Central memory CD8-positive, alpha-beta T cell (primary cell): ENCODE measurements at places on chromosomes 5 and 9.

GRCh38 chr5:77168161-77168878, 42.2 kb upstream of the PDE8B start:
- H3K27me3 ChIP-seq = peaks cover 21% of the 10 kb centered on the region
- H3K4me3 ChIP-seq = no peak overlapping the region
- H3K27ac ChIP-seq = no peak overlapping the region

DNA sequence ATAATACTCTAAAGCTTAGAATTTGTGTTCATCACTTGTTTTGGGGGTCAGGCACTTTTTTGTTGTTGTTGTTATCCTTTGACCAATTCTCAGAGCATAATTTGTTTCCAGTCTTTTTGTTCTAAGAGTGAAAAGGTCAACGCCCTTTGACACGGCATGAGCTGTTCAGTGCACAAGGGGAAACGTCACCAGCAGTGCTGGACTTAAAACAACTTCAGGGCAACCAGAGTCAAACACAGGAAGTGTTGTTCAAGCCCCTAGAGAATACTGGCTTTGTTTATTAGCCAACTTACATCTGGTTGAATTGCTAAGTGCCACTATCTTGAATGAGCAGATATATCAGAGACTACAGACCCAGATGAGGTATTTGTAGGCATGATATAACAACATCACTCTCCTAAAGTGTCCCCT, 368.9 kb downstream of the TMEM161B start:
- H3K27me3 ChIP-seq = no peaks in the 10 kb centered on the region
- H3K4me3 ChIP-seq = no peak overlapping the region
- no peak for DNase-seq
- no peak overlapping the region for H3K27ac ChIP-seq
- no peaks in the 10 kb centered on the region for H3K4me1 ChIP-seq

DNA sequence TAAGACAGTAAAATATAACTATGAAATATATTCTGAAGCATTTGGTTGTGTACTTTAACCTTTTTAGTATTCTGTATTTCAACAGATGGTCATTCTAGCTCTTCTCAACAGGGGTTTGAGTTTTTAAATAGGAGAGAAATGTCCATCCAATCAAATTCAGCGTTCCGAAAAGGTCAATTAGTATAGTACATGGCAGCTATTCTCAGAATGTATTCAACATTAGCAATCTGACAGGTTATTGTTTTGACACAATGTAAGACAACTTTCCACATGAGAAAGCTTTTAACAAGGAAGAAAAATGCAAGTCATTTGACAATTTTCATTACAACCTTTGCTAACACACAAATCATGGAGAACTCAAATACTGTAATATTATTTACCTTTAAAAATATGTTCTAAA, 996.3 kb upstream of the CDH10 start:
- H3K27me3 ChIP-seq = no peaks in the 10 kb centered on the region
- no peaks in the 10 kb centered on the region for H3K36me3 ChIP-seq
- H3K4me1 ChIP-seq = no peaks in the 10 kb centered on the region
- DNase-seq = no peak
- no peak overlapping the region for H3K27ac ChIP-seq

- no peaks in the 10 kb centered on the region for H3K4me1 ChIP-seq
- no peaks in the 10 kb centered on the region for H3K27me3 ChIP-seq
These were observed 15.9 kb downstream of the ADAMTSL1 start for GRCh38 chr9:18489861-18490260.

DNA sequence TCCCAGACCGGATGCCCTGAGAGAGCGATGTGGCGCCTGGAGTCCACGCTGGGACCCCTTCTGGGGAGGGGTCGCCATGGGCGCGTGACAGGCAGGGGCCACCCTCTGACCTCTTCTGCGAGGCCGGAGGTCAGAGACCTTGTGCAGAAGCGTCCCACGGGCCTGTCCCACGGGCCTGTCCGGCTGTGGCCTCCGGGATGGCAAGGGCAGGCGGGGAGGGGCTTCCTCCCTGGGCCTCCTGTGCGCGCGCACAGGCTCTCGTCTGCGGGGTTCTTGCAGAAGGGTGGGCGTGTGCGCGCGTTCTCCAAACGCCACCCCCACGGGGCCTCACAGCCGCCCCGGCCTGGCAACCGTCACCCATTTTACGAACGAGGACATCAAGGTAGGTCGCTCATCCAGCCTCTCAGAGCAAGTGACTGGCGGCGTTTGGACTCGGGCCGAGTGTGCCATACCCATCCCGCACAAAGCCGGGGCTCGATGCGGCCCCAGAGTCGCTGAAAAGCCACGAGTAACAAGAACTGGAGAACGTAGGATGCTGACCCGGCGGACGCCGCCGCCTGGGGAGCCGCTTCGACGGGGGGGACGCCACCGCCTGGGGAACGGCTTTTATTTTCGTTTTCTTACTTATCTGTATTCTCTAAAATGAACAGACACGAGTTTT, 897 bp downstream of the AHRR start:
- peaks cover 49% of the 10 kb centered on the region for H3K27me3 ChIP-seq
- no peaks in the 10 kb centered on the region for H3K4me1 ChIP-seq
- H3K4me3 ChIP-seq = peak overlapping the region; percentile 45

- peaks cover 21% of the 10 kb centered on the region for H3K27me3 ChIP-seq
- DNase-seq = no peak
- H3K4me3 ChIP-seq = no peak overlapping the region
- H3K36me3 ChIP-seq = no peaks in the 10 kb centered on the region
- no peak overlapping the region for H3K27ac ChIP-seq
These were observed 80.2 kb upstream of the MIER3 start for GRCh38 chr5:57032151-57032551.

- no peaks in the 10 kb centered on the region for H3K27me3 ChIP-seq
- H3K4me1 ChIP-seq = no peaks in the 10 kb centered on the region
These were observed 268.5 kb downstream of the ENC1 start for GRCh38 chr5:74372051-74372450.

DNA sequence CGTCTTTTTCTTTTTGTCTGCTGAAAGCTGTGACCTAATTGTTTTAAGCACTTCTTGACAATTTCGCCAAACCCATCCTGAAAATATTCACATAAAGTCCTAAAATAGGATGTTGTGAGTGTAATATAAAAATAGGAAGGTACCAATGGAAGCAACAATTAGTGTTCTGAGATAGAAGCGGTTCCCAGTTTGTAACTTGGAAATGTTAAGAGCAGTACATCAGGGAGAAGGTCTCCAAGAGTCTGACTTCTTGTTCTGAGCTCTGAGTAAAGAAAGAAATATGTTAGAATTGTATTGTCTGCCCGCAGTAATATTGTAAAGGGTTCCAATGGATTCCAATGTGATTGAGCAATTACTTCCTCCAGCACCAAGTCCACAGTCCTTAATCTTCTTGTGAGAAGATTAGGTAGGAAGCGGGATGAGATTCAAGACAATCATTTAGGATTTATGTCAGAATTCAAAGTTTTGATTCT, 3.9 kb downstream of the VCAN start:
- DNase-seq = no peak
- H3K27ac ChIP-seq = no peak overlapping the region
- no peak overlapping the region for H3K4me3 ChIP-seq
- H3K36me3 ChIP-seq = no peaks in the 10 kb centered on the region
- H3K27me3 ChIP-seq = peaks cover 83% of the 10 kb centered on the region
- peaks cover 20% of the 10 kb centered on the region for H3K4me1 ChIP-seq

DNA sequence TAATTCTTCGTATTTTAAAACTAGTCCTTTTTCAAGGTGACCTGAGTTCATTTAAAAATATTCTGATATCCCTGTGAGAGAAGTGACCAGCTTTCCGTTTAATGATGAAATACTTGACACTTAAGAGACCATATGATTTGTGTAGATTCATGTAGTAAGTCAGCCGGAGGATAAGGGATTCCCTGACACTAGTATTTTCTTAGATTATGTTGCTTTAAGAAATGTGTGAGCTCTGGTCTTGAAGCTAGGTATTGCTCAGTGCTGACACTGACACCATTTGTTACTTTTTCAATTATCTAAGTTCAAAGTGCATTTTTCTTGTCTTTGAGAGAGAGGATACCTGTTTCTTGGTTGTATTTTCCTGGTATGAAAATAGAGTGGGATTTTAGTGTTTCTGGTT, 4.2 kb downstream of the NIPBL start:
- H3K4me1 ChIP-seq = peaks cover 56% of the 10 kb centered on the region
- no peak for DNase-seq
- H3K36me3 ChIP-seq = peaks cover 22% of the 10 kb centered on the region

GRCh38 chr9:79817438-79818004, 245.8 kb downstream of the TLE4 start:
- no peak overlapping the region for H3K27ac ChIP-seq
- DNase-seq = no peak
- peaks cover 21% of the 10 kb centered on the region for H3K4me1 ChIP-seq
- H3K27me3 ChIP-seq = peaks cover 12% of the 10 kb centered on the region

DNA sequence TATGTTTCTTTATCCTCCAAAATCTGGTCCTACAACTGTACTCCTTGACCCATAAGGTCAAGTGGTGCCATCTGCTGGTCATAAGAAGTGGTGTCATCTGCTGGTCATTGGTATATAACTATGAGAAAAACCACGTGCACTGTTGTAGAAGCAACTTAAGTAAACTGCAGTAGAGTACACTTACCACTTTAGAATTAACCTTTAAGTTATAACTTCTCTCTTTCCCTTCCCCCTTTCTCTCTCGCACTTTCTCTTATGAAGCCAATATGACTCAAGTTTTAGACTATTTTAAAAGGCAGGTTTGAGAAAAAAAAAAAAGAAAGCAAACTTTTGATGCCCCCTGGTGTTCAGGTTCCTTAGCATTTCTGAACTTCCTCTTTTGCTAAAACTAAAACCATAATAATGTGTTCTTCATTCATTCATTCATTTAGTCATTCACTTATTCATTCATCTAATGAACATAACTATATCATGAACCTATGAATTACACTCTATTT, 12.8 kb upstream of the MTAP start:
- H3K27me3 ChIP-seq = peaks cover 12% of the 10 kb centered on the region
- DNase-seq = no peak
- no peak overlapping the region for H3K27ac ChIP-seq
- H3K36me3 ChIP-seq = no peaks in the 10 kb centered on the region

DNA sequence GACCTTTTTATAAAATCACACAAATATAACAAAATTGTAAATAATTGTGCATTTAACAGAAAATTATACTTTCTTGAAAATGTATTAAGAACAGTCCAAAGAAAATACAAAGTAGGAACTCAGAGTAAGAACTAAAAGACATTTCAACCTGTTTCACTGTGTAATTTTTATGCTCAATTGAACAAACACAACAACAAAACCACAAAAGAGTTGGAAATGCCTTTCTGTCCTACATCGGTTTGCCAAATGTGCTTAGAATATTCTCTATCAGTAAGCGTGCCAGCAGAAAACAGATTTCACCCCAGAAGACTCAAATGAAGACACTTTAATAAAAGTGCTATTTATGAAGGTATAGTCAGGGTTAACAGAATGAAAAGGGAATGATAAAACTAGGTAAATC, 592.1 kb downstream of the PRELID2 start:
- H3K4me3 ChIP-seq = no peak overlapping the region
- no peak overlapping the region for H3K27ac ChIP-seq
- no peaks in the 10 kb centered on the region for H3K27me3 ChIP-seq

- H3K36me3 ChIP-seq = peaks cover 2% of the 10 kb centered on the region
- no peak overlapping the region for H3K4me3 ChIP-seq
- no peak for DNase-seq
- peaks cover 20% of the 10 kb centered on the region for H3K4me1 ChIP-seq
- no peak overlapping the region for H3K27ac ChIP-seq
These were observed 24.5 kb downstream of the RETREG1 start for GRCh38 chr5:16592255-16592654.

- peaks cover 2% of the 10 kb centered on the region for H3K36me3 ChIP-seq
- no peak for DNase-seq
- peaks cover 15% of the 10 kb centered on the region for H3K4me1 ChIP-seq
- H3K27me3 ChIP-seq = no peaks in the 10 kb centered on the region
These were observed 49.5 kb downstream of the RXRA start for GRCh38 chr9:134375430-134376385.

DNA sequence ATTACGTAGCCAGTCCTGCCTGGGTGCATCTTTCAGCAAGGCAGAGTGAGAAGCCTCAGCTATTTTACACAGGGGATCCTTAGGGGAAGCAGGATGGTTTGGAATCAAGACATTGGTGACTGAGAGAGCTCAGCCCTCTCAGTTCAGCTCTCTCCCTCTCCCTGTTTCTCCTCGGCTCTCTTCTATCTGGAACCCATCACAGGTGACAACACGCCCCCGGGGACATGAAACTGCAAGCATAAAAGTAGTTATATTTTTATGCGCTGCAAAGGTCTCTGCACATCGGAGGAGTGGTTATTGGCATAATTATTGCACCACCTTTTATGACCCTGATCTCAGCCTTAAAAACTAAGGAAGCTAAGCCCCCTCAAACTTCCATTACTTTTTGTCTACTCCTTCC, 14.2 kb downstream of the TMOD1 start:
- H3K27ac ChIP-seq = no peak overlapping the region
- H3K4me1 ChIP-seq = no peaks in the 10 kb centered on the region
- no peaks in the 10 kb centered on the region for H3K36me3 ChIP-seq
- no peak overlapping the region for H3K4me3 ChIP-seq
- peaks cover 46% of the 10 kb centered on the region for H3K27me3 ChIP-seq
- no peak for DNase-seq

DNA sequence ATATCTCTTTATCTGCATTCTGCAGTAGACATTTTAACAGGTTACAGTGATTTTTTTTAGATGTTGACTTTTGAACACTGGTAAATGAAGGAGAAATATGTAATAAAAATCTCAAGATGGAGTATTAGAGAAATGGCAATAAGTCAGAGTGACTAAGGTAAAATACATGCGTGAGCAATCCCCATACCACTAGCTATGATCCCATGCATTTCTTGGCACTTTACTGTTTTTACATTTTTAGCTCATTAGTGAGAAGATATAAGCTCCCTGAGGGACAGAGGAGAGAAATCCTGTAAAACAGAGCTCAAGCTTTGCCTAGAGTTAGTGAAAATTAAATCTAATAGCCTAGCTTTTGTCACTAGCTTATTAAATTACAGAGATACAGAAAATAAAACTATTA, 181.9 kb upstream of the TRPM3 start:
- no peak overlapping the region for H3K27ac ChIP-seq
- no peak overlapping the region for H3K4me3 ChIP-seq
- peaks cover 1% of the 10 kb centered on the region for H3K36me3 ChIP-seq
- H3K4me1 ChIP-seq = no peaks in the 10 kb centered on the region
- DNase-seq = no peak

GRCh38 chr5:16791036-16791705, 144.9 kb downstream of the MYO10 start:
- H3K36me3 ChIP-seq = peaks cover 2% of the 10 kb centered on the region
- H3K27me3 ChIP-seq = no peaks in the 10 kb centered on the region
- no peak for DNase-seq
- peaks cover 6% of the 10 kb centered on the region for H3K4me1 ChIP-seq
- no peak overlapping the region for H3K4me3 ChIP-seq

- peaks cover 2% of the 10 kb centered on the region for H3K36me3 ChIP-seq
- H3K4me1 ChIP-seq = peaks cover 5% of the 10 kb centered on the region
- H3K27ac ChIP-seq = peak overlapping the region; percentile 23
These were observed 5.1 kb upstream of the CCNJL start for GRCh38 chr5:160317434-160317833.

- DNase-seq = no peak
- H3K4me1 ChIP-seq = peaks cover under 1% of the 10 kb centered on the region
- H3K27me3 ChIP-seq = peaks cover 29% of the 10 kb centered on the region
- no peak overlapping the region for H3K4me3 ChIP-seq
- no peak overlapping the region for H3K27ac ChIP-seq
These were observed 31.0 kb upstream of the TENT4A start for GRCh38 chr5:6682239-6682638.
